ENCODE measurements at places on chromosomes 5 and 9.

- no peak for DNase-seq
Observed at GRCh38 chr5:94031631-94032030, 290.2 kb upstream of the POU5F2 start.

DNA sequence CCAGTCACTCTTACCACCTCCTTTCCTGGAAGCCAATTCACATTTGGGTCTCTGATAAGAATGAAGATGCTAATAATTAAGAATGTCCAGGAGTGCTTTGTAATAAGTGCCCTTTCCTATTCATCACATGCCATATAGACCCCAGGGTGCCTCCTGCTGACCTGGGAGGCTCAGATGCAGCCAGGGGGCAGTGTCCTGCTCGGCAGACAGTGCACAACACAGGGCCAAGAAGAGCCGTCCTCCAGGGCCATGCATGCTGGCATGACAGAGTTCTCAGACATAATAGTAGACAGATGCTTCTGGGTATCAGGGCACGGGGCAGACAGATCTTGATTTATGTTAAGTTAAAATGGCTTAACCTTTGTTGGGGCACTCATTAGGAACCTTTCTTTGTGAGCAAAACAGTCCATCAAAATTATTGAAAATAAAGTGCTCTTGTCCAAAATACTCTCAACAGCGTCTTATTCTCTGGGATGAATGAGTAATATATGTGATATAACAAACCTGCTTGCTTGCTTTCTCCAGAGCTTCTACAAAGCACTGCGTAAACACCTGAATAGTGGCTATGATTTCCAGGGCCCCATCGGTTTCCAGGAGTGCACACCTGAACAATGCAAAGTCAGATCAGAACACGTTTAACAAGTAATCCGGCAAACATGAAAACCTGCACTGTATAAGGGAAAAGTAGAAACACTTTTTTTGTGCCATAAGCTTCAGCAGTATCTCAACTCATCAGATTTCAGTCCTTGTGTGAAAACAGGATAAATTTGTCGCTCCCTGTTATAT lies 192.7 kb downstream of the FANCC start:
- peak; percentile 45 for DNase-seq

DNA sequence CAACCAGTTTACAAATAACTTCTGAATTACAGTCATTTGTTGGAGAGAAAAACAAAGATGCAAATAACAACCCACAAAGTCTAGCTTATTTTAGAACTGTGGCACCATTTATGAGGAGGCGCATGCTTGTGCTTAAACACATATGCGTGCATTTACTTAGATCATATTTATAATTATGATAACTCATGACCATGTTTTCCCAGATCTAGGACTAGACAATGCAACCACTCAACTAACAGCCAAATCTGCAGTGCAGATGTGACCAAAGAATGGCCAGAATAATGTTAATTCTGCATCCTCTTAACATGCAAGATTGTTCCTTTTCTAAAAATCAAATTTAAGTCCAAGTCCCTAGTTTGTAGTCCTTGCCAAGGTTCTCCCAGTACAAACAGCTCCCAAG lies 167.3 kb upstream of the FST start:
- DNase-seq: no peak

- peak; percentile 45 for DNase-seq
Observed at GRCh38 chr5:88836195-88836838, 46.7 kb downstream of the MEF2C start.

- no peak for DNase-seq
Observed at GRCh38 chr5:161847941-161848391, at the start of gene GABRA1. GABRA1 (plus strand) TSS chr5:161848120; CDS start chr5:161850811, 2,691 bp downstream.

DNA sequence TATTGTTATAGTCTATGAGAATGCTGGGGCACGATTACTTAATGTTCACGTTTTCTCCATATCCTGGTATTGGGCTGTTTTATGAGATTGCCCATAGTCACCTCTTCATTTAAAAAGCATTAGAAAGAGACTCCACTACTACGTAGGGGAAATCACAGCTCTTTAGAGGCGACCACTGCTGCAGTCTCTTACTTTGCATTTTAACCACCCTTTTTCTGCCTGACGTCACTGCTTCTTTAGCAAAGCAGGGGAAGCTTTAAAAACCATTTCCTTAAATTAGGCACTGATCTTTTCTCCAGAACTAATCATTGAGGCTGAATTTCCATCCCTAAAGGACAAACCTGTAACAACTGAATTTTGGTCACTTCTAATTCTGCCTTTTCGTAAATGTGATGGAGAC lies 38.9 kb downstream of the ZNF608 start:
- DNase-seq: no peak

DNA sequence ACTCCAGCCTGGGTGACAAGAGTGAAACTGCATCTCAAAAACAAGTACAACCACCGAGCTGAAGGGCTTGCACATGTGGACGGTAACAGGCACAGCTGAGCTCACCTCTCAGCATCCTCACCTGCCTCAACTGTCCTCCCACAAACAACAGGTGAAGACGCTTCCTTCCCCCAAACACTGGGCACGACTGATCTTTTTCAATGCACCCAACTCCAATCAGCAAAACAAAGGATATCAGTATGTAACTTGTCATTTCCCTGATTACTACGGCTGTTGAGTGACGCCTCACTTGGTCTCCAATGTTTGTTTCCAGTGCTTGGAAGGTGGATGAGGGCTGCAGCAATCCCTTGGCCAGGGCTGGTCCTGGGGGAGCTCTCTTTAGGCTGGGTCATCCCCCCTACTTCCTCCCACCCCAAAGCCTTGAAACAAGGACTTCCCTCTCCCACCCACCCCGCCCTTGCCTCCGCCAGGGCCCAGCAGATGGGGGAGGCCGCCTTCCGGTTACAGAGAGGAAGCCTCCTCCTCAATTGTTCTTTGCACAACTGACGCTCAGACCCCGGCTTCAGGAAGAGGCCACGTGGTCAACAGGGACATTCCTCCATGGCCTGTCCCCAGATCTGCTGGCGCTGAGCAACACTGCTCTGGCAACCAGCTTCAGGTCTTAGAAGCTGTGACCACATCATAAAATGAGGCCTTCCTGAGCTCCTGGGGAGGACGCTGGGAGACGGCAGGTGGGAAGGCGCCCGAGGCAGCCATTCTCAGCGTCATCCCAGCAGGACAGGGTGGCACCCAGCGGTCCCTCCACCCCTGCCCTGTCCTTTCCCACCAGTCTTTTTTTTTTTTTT lies 5.9 kb downstream of the FAM78A start:
- DNase-seq: no peak

DNA sequence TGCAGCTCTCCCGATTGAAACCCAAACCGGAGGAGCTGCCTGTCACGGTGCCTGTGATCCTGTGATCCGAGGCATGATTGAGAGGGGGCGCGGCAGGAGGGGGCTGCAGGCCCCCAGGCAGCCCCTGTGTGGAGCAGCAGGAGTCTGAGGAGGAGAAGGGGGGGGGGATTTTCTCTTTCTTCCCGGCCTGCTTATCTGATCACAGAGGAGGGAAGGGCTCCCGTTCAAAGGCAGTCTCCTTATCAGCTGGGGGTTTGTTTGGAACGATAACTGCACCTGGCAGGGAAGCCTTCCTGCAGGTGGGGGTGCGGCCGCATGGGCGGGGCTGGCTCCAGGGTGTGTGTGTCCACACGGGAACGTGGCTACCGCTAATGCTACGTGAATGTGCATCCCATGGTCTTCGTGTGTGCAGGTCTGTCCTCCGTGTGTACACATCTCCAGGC lies 38.4 kb downstream of the LMX1B start:
- DNase-seq: no peak

DNA sequence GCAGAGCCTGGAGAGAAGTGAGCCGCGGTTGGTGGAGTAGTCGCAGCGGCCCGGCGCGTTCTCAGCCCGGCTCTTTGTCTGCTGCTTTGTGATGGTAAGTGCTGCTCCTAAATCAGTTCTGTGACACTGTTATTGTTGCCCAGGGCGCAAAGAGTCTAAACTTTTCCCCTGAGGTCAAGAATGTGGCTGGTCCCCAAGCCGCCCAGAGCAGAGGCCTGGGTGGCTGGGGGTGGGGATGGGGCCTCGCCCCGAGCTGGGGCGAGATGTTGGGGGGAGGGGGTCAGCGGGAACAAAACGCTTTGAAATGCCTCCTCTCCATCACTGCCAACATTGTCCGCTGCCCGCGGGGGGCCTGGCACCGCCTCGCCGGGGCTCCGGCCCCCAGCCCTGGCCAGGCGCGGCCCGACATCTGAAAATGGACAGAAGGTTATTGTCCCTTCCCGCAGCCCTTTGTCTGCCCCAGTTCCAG lies 11.7 kb upstream of the CERCAM start:
- no peak for DNase-seq

- DNase-seq: no peak
Observed at GRCh38 chr9:3793971-3794383, 268.2 kb upstream of the RFX3 start.

- no peak for DNase-seq
Observed at GRCh38 chr9:69097064-69097463, 61.5 kb downstream of the FXN start.

GRCh38 chr9:35044071-35044470 lies 28.4 kb downstream of the VCP start:
- no peak for DNase-seq

- DNase-seq: no peak
Observed at GRCh38 chr5:173790836-173791546, 97.2 kb upstream of the CPEB4 start.

DNA sequence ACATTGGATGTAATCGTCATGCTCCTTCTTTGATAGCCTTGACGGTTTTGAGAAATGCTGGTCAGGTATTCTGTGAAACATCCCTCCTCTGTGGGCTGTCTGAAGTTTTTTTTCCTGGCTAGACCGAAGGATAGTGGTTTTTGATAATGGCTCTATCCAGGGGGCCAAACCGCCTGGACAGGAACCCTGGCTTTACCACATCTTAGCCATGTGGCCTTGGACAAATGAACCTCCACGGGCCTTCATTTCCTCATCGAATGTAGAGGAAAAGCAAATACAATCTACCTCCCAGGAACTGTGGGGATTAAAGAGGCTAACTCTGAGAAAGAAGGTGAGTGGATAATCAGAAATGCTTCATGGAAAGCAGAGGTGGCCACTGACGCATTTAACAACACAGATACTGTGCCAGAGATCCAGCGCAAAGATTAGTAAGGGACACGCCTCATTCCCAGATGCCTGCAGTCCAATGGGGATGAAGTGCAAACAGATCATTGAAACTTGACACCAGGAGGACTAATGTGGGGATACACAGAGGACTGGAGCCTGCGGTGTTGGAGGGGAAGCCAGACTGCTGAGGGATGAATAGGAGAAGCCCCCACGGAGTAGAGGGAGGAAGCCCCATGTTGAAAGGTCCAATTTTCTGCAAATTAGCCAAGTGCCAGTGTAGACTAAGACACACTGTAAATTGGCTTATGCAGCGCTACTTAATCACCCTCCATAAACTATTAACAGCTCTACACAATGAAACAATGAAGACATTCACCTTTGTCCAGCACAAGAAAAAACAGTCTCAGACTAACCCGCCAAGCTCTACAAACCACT lies 41.6 kb downstream of the MYO10 start:
- DNase-seq: no peak

DNA sequence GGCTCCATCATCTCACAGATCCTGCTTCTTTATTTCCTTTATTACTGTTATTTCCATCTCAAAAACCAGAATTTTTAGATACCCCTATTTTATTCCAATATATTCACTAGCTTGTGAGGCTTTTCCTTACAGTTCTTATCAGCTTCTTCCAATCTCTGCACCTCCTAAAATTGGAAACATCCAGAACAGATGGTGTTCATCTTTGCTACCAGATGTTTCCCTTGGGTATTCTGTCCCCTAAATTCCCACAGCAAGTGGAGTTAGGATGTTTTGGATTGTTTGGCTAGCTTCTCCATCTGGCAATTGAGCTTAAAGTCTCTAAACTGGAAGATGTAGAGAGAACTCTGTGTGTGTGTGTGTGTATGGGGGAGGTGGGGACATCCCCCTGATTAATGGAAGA lies 580.4 kb downstream of the DTWD2 start:
- DNase-seq: no peak

- DNase-seq: no peak
Observed at GRCh38 chr5:74621492-74621891, 19.0 kb downstream of the ENC1 start.
